ENCODE measurements at places on chromosomes 2 and 18.

DNA sequence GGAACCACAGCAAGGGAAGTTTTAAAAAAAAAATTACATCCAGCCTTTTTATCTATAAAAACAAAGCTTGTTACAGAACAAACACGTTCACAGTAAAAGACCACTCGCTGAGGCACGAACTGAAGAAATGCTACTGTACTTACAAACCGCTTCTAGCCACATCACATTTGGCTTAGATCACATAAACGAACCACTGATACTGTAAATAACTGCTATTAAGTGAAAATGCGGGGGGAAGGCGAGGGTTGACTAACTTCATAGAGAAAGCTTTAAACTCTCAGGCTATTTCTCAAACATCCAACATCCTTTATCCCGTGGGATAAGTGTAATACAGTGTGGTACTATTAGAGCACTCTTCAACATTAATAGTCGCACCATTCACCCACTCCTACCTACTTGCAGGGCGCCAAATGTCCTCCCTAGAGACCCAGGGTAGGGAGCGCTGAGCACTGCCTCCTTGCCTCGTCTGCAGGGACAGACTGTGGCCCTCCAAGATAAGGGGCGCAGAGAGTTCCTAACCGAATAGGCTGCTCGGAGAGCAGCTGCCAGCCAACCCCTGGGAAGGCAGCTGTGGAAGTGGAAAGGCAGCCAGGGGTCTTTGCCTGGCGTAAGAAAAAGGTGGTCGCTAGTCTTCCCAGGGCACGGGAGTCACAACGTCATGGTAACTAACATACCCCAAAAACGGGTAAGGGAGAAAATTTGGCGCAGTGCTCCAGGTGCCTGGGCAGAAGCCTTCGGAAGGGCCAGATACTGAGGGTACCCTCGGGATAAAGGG lies 854 bp downstream of the GPR155 start:
- DNase-seq: no peak

- no peak for DNase-seq
These were observed 35.1 kb downstream of the CAPN13 start for GRCh38 chr2:30772021-30772705.

- DNase-seq: peak; percentile 21
These were observed 87.5 kb downstream of the MSH2 start for GRCh38 chr2:47490406-47490805.

GRCh38 chr2:74261204-74261864 lies 62.9 kb downstream of the MTHFD2 start:
- DNase-seq: peak; percentile 43

DNA sequence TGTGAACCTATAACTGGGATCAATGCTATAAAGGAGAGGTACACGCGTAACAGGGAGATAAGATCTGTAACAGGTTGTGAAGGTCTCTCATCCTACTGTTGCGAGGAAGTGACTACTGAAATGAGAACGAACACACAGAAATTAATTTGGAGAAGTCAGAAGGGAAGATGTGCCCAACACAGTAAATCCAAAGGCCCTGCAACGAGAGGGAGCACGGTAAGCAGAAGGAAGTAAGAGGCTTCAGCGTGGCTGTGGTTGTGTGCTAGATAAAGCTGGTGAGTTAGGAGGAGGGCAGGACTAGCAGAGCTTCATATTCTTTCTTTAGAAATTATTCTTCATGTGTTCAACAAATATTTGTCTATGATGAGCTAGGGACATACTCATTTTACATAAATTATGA lies 2.5 kb upstream of the ATG16L1 start:
- DNase-seq: no peak

- no peak for DNase-seq
These were observed 248.8 kb downstream of the RDH14 start for GRCh38 chr2:18311420-18312195.

- DNase-seq: peak; percentile 4
These were observed 57.1 kb downstream of the CAVIN2 start for GRCh38 chr2:191789796-191790195.

DNA sequence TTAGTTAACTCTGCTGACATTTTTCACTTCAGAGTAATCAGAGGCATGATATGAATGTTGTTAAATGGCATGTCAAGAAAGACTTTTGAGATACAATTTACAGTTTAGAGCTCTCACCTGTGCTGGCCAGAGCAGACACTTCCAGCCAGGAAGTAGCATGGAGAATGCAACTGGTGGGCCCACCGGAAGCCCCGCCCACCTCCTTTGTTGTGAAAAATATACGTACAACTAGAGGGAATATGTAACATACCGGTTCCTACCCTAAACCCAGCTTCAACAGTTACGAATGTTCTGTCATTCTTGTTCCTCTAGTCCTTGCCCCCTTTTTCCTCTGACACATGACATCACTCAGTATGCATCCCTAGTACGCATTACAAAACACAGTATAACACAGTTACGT lies 70.2 kb upstream of the ITM2C start:
- no peak for DNase-seq

DNA sequence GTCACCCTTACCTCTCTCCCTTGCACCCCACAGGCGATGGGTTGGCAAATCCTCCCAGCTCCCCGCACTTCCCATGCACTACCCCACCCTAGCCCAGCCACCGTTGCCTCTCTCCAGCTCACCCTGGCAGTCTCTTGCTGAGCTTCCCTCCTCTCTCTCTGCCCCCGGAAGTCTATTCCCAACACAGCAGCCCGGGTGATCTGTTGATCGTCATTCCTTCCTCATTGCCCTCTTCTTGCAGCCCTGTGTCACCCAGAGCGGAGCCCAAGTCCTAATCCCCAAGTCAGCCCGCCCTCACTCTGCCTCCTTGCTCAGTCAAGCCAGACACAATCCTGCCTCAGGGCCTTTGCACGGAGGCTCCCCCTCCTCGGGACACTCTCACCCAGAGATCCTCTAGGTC lies 55.2 kb downstream of the CIB4 start:
- DNase-seq: no peak

- no peak for DNase-seq
These were observed 585.8 kb upstream of the CHAC2 start for GRCh38 chr2:53181759-53182158.

DNA sequence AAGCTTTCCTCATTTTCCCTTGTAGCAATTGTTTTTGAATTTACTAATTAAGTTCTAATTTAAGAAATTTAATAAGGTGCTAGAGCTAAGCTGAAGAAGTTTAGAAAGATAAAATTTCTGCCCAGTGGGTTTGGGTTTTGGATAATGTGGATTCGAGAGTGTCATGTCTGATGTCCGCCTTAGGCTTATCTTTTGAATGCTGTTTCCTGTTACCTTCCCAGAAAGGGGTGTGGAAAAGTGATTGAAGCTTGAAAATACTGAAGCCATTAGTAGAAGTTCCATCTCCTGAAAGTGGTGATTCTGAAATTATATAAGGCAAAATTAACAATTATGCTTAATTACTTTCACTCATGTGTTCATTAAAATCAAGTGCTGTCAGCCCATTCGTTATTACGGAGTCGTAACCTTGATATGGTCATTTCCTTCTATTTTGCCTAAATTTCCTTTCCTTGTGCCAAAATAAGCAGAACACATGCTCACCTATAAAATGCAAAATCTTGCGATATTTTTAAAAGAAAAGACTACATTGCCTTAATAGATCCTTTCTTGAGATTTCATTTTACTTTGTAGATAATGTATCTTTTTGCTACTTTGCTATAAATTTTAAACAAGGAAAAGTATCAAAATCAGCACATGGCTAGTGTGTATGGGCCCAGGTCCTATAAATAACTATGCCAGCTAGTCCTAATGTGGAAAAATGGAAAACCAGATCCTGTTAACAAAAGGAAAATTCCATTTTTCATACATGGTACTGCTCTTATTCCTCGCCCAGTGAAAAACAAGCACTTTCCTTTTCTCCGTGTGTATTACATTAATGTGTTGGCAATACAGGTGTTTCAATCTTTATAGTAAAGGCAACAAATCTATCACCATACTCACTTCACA lies 97.3 kb downstream of the ICOS start:
- no peak for DNase-seq

DNA sequence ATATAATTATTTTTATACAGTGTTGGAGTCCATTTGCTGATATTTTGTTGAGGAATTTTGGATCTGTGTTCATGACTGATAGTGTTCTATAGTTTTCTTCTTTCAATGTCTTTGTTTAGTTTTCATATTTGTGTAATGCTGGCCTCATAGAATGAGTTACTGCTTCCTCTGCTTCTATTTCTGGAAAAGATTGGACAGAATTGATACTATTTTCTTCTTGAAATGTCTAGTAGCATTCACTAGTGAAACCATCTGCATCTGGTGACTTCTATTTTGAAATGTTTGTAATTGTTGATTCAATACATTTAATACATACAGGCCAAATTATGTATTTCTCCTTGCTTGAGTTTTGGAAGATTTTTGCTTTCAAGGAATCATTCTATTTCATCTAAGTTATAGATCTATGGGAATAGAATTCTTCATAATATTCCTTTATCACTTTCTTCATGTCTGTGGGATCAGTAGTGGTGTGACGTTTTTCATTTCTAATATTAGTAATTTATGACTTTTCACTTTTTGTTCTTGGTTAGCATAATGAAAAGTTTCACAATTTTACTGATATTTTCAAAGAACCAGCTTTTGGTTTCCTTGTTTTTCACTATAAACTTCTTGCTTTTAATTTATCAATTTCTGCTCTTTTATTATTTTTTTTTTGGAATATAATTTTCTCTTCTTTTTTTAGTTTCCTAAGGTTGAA lies 509.9 kb upstream of the VRK2 start:
- DNase-seq: no peak

GRCh38 chr2:42102024-42102590 lies 54.3 kb downstream of the PKDCC start:
- DNase-seq: no peak

GRCh38 chr2:147945660-147946059 lies 74.9 kb downstream of the ORC4 start:
- DNase-seq: no peak

- no peak for DNase-seq
These were observed 47.1 kb upstream of the REL start for GRCh38 chr2:60834270-60834717.

DNA sequence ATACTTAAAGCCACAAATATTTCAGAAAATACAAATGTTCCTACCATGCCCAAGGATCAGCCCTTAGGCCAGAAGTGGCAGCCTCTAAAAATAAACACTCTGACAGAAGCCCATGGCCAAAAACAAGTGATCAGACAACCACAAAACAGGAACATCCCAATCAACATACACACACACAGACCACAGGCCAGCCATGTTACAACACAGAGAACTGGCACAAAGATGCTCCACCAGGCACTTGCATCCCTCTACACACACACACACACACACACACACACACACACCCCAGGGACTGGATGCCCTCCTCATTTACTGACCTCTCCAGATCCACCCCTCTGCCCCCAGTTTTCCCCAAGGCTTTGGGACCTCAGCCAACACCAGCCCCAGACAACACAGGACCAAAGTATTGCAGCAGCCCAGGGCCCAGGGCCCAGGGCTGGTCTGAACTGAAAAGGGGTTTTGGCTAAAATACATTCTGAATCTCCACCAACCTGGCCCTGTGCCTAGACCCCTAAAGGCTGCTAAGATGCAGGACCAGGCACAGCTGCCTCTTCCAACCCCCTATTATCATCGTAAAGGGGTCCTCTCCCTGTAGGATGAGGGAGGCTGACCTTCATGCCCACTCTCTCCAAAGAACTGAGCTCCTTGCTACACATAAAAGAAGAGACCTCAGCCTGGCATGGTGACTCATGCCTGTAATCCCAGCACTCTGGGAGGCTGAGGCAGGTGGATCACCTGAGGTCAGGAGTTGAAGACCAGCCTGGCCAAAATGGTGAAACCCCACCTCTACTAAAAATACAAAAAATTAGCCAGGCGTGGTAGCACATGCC lies 151.4 kb downstream of the TNS1 start:
- DNase-seq: peak; percentile 27

DNA sequence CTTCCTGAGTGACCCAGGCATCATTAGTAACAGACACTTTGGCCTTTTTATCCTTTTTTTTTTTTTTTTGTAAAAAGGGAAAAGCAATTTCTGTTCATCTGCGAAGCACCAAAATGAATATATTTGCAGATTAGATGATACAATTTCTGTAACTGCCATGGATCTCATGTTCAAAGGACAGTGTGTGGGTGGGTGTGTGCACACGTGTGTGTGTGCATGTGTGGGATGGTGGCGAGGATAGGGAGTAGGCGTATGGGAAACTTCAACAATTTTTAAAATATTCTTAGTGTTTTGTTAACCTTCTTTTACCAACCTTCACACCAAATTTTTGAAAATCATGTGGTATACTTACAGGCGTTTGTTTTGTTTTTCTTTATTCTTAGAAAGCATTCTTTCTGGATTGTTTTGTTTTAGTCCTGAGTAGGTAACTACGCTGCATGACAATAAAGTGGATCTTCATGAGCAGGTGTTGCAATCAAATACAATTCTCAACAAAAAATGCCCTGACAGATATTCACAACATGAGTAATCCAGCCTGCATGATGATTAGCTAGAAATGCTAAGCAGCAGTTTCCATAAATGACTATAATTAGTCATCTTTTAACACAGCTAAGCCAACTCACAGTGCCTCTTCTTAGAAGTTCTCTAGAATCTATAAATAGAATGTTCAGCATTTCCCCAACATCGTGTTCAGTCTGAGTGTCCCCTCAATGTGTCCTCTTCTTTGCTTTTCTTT lies 53.5 kb upstream of the RMDN2 start:
- peak; percentile 76 for DNase-seq

DNA sequence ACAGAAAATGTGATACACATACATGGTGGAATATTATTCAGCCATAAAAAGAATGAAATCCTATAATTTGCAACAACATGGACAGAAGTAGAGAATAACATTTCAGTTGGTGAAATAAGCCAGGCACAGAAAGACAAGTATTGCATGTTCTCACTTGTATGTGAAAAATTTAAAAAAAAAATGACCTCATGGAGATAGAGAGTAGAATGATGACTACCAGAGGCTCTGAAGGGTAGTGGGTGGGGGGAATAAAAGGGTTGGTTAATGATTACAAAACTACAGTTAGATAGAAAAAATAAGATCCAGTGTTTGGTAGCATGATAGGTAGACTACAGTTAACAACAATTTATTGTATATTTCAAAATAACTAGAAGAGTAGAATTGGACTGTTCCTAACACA lies 24.5 kb downstream of the PRKD3 start:
- no peak for DNase-seq

DNA sequence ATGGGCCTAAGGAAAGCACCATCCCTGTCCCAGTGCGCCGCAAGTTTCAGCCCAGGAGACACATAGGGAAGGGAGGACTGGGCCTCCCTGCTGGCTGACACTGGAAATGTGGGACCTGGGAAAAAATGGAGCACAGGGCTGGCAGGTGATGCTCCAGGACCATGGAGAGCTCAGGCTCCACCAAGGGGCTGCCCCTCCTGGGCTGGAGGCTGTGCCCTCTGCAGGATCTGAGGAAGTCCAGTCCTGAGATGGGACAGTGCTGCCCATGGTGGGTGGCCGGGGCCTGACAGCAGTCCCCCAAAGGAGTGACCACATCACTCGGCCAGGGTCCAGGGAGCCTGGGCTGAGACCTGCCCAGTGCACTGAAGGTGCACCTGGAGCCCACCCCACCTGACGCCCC lies 108.6 kb upstream of the TEKT4 start:
- DNase-seq: peak; percentile 32

GRCh38 chr2:113829761-113830160 lies 60.1 kb upstream of the ACTR3 start:
- no peak for DNase-seq

- no peak for DNase-seq
These were observed 39.1 kb downstream of the ETAA1 start for GRCh38 chr2:67436221-67436620.
